ENCODE measurements at places on chromosomes 3 and 15.

DNA sequence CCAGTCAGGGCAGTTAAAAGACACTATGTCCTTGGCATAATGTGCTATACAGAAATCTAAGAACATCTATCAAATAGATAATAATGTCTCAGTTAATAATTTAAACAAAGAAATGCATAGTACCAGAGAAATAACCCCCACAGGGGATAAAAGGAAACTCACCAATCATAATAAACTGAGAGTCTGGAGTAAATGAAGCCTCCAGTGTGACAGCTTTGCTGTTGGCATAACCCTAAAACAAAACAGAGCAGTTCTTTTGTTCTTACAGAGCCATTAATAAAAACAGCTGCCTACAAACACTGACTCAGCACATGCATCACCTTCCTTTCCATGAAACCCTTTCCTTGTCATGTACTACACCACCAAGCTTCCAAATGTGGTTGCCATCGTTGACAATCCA, 13.5 kb downstream of the PPM1M start:
- DNase-seq: no peak

DNA sequence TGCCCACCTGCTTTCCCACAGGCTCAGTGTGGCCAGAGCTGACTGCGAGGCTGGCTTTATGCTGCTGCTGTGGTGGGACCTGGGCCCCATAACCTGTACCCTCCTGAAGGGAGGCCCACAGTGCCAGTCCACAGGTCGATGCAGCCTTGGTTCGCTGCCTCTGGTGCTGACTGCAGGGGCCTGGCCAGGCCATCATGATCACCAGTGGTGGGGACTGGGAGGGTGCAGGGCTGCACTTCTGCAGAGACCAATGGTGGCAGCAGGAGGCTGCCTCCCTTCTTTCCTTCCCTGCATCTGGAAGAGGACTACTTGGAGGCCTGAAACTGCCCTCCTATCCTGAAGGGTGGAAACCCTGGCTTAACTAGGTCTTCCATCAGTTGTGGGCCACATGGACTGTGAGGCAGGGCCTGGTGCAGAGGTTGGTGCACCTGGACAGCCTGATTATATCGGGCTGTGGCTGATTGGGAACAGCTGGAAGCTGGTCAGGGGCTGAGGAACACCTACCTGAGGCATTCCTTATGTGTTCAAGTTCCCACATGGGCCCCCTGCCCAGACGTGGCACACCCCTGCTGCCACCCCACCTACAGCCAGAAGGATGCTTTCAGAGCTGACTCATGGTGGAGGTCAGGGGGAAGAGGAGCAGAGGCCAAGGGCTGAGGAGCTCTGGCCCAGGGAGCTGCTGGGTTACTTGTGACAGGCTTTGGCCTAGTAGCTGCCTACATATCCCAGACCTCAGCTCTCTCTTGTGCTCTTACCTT, 29.8 kb downstream of the POMGNT2 start:
- DNase-seq: no peak

- no peak for DNase-seq
These were observed 15.7 kb upstream of the PRR23E start for GRCh38 chr3:127177226-127177625.

DNA sequence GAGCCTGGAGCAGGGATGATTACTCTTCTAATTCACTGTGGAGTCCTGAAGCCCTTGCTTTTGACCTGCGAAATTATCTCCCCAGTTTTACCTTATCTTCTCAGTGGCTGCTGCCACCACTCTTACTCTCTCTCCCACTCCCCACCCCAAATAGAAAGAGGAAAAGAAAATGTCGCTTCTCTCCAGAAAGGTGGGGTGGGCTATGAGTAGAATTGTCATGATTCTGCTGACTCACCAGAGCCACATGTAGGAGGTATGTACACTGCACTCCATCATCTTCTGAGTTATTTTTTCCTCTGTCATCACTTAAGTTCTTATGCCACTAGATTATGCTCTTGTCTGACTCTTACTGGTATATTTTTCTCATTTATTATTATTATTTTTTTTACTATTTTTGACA, 43.9 kb upstream of the TMEM158 start:
- no peak for DNase-seq

DNA sequence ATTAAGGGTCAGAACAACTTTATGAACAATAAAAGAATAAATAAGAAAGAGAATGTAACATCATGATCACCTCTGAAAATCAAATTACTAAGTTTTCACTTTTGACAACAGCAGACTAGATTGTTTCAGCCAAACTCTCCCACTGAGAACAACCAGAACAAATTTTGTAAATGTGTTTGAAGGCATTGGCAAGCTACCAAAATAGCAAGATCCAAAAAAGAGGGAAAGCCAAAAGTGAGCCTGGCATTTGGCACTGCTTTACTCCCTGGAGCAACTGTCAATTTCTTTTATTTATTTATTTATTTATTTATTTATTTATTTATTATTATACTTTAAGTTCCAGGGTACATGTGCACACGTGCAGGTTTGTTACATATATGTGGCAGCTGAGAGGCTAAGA, 67.2 kb downstream of the CFAP44 start:
- no peak for DNase-seq

DNA sequence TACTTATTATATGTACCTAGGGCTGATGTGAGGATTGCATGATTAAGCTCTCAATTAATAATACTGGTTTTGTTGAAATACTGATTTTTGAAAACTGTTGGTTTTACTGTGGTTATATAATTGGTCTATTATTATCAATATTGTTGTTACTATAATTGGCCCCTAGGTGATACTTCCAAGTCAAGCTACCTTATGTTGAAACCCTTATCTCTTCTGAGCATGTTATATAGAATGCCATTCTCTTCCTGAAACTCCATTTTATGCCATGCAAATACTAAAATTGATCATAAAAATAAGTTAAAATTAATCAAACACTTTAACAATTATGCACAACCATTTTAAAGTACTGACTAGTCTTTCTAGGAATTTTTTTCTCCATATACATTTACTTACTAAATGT, 46.1 kb downstream of the BBS4 start:
- no peak for DNase-seq

DNA sequence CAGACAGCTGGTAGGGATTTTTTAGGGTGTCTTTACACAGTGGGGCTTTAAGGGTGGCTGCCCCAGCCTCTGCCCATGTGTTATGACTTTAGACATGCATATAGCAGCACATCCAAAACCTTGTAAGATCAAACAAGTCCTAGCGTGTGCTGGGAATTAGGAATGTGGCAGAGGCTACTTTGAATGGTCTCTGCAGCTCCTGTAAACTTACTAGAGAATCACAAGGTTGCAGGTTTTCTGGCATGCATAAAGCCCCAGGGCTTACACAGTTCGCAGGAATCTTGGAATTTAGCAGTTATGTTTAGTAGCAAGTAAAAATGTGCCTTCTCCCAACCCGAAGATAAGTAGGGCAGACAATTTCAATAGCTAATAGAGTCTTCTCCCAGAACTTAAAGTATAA, 46.9 kb upstream of the COL6A6 start:
- DNase-seq: no peak

GRCh38 chr15:27681038-27681437, 418.1 kb downstream of the OCA2 start:
- DNase-seq: no peak

GRCh38 chr3:177618873-177619733, 421.8 kb upstream of the TBL1XR1 start:
- no peak for DNase-seq

DNA sequence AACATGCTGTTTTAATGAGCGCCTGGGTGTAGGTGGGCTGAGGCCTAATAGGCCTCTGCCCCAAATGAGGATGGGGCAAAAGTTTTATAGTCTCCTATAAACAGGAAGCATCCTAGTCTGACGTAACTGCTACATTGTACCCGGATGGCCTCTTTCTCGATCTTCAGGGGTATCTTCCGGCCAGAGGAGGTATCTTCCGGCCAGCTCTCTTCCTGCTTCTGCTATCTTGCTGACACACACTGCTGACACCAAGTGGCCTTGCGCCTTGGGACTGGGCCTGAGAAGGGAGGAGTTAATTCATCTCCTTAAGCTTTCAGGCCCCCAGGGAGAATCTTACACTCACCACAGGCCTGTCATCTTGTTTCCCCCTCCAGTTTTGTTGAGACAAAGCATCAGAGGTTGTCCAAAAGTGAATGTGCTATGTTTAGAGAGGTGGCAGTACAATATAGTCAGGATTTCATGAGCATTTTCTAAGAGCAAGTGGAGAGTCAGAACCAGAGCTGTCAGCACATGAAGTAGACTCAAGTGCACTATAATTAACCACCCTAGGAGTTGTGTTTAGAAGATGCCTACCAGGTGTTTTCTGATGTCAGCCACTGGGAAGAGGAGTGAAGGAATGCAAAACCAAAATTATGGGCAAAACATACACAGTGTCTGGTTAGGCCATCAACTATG, 15.6 kb upstream of the IGSF10 start:
- no peak for DNase-seq

DNA sequence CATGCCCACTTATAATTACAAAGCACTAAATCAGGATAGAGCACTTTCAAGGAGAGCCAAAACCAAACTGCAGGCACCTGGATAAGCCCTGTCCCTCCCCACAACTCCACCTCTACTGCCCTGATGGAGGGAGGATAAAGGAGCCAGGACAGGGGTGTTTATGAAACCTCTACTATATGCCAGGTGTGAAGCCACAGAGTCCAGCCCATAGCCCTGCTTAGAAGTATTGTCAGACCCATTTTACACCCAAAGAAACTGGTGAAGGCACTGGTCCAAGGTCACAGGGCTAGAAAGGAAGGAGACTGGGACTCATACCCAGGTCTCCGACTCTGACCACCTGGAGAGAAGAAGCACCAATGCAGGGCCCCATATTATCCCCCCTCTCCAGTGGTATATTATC, 48.7 kb downstream of the SH3BP5 start:
- DNase-seq: no peak

DNA sequence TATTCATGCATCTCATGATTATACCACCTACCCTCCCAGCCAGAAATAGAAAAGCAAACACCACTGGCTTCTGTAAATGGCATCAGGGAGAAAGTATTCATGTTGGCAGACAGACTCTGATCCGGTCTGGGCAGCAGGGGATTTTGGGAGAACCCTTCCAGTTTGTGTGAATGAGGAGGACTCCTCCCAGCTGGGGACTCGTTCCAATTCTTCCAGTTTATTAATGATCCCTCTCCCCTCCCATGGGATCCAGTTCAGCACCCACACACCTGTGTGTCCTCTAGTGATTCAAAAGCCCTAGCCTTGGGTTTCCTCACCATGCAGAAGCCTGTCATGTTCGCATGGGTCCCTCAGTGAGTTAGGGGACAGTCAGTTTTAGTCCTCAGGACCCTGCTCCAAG, 110.9 kb downstream of the IQSEC1 start:
- DNase-seq: no peak

- DNase-seq: no peak
These were observed 24.2 kb upstream of the SLC25A26 start for GRCh38 chr3:66196633-66197032.

- DNase-seq: no peak
These were observed 9.1 kb downstream of the ATP2B2 start for GRCh38 chr3:10496121-10496863.

DNA sequence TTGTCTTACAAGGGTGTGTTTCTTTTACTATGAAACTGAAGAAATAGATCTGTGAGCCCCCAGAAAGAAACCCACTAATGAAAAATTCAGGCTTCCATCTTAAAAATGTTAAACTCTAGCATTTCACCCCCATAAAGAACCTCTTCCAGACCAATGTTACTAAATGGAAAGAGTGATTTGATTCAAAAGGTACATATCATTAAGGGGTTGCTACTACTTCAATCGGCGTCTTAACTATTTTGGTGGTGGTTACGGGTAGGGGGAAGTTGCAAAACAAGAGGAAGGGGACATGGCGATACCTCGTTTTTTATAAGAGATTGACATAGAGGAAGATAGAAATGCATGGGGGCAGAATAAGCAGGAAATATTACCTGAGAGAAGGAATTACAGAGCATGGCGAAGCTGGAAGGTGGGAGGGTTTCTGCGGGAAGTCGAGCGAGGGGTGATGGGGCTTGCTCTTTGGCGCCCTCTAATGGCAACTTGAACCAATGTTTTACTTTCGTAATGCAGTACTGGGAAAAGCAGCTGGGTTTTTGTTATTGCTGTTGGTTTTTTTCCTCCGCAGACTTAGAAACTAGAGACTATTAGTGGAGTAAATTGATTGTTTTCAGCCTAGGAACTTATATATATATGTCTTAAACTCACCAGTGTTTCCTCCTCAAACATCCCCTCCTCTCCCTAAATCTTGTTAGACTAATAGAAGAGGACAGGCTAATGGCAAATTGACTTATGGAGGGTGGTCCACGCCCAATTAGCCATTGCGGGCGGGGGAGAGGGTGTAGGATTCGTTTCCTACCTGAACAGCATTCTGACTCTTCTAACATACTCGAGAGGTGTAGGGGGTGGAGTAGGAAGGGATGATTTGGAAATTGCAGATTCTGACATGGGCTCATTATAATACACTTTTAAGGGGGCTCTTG, 11.3 kb upstream of the SOX2 start:
- peak; percentile 46 for DNase-seq

GRCh38 chr3:56536735-56537134, 20.2 kb upstream of the CCDC66 start:
- DNase-seq: no peak

- DNase-seq: no peak
These were observed 655.8 kb downstream of the AGBL1 start for GRCh38 chr15:86735247-86736040.

DNA sequence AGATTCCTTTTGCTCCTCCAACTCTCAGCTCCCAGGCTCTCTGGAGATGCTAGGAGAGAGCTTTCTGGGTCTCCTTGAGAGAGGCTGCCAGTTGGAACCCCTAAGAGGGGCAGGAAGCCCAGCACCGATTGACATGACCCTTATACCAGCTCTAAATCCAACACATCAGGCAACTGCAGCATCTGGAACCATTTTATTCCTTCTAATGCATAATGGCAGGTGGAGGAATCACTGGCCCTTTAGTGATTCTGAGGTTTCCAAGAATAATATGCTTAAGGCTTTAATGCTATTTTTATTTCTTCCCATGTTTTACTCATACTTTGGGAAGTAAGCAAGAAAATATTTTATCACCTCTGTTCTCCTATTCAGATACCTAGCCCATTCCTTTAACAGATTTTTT, 60.3 kb upstream of the TEX264 start:
- no peak for DNase-seq

DNA sequence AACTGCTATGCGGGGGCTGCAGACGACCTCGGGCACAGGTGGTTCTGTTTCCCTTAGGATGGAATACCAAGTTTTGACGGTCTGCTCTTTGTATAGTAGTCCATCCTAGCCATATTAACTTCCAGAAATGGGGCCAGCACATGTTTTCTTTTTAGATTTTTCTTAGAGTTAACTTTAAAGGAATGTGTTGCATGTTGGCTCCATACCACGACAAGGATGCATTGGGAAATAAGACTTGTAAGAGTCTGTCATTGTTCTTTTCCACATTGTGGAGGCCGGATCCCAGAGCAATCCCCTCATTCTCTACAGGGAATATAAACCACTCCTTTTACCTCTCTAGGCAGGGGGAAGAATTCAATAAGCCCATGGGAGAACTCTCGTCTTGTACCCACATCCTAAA, 87.1 kb upstream of the PLSCR4 start:
- no peak for DNase-seq
